ENCODE measurements at places on chromosomes 1 and 21. TPM values are rescaled to one million over a fixed set of nuclear protein-coding genes. Genes with fewer than 3 reads are reported as not detected.

Gene JAM2
- total RNA-seq: not detected

Gene TSTD1
- total RNA-seq: 0.31 TPM

Gene ASCL5
- total RNA-seq: not detected

Gene DNAI4
- total RNA-seq: 0.04 TPM

Gene S100A7A
- not detected for total RNA-seq

Gene MATN1
- total RNA-seq: not detected

Gene CYP4X1
- 0.07 TPM for total RNA-seq

Gene WDR64
- total RNA-seq: not detected

Gene TLR5
- total RNA-seq: not detected

All from HepG2 (cell line).